ENCODE measurements at places on chromosomes 5 and 9.

GRCh38 chr5:178869577-178869976 lies 9.8 kb downstream of the ZNF354B start:
- DNase-seq: no peak

- DNase-seq: no peak
Observed at GRCh38 chr9:114981063-114981462, 50.7 kb upstream of the TNFSF8 start.

DNA sequence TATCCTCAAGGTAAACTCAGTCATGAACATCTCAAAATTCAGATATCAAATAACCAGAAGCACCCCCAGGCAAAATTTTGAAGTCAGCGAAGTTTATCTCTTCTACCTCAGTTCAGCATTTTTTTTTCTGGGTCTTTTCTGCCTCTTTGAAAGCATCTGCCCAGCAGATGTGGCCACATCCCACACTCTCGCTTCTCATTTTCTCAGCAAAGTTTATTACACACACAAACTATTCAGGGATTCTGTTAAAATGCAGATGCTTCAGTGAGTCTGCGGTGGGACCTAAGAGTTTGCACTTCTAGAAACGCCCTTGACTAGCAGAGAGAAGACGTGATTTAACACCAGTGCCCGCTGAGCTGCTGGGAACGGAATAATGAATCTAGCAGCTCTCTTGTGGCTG lies 19.3 kb downstream of the RASEF start:
- DNase-seq: no peak

GRCh38 chr5:124912638-124913328 lies 166.3 kb upstream of the ZNF608 start:
- no peak for DNase-seq

DNA sequence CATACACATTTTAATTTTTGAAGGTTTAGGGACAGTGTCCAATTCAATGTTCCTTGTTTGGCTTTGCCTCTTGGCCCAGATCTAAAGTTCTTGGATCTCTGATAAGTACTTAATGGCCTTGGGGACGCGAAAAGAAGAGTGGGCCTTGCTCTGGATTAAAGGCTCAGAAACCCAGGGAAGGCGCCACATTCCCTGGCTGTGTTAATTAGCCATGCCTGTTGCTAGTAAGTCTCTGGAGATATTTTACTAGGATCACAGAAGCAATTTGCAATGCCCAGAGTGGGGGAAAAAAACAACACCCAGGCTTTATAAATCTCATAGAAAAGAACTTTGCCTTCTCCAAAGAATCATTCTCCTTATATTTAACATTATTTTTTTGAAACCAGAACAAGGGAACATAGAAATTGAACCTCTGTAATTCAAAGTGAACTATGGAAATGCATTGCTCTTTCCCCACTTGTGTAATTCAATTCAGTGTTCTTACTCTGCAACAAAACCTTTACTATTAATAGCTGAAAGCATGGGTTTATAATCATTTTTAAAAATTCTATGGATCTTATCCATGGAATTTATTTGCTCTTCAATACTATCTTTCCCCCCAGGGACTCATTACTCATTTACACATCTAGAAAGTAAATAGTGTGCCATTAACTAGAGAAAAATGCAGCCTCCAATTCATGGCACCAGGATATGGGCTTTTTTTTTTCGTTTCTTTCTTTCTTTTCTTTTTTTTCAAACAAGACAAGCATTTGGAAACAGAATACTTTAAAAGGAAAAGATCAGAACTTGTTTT lies 172.2 kb upstream of the ANKRD55 start:
- no peak for DNase-seq

DNA sequence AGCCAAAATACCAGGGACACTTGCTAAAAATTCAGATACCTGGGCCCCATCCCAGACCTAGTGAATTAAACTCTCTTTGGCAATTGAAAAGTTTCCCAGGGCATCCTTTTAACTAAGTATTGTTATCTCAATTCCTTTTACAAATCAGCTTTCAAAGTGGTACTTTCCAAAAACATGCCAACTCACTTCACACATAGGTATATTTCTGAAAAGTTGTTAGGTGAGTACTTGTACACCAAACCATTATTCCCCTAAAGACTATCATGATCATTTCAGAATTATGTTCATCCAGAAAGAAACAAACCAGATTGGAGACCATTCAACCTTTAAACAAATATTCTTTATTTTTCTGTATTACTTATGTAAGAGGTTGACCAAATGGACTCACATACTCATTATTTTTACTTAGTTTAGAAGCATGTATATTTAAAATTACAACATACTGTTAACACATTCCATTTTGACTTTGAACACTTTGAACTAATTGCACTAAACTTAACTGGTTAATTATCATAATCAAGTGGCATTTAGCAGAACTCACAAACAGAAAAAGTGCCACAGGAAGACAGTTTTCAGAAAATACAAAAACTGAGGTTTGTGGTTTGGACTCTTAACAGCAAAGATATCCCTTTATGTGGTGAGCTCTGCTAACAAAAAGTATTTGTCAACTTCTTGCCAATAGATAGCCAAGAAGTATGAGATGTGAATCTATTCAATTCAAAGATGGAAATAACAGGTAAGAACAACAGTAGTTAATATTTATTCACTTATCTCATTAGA lies 40.7 kb downstream of the KIAA0825 start:
- DNase-seq: no peak

GRCh38 chr5:42870882-42871418 lies 59.3 kb upstream of the SELENOP start:
- DNase-seq: no peak

GRCh38 chr9:94207781-94208180 lies 51.3 kb upstream of the ZNF169 start:
- no peak for DNase-seq

GRCh38 chr9:16266648-16267276 lies 603.7 kb downstream of the BNC2 start:
- DNase-seq: no peak

- no peak for DNase-seq
Observed at GRCh38 chr5:10479154-10479721, 37.6 kb downstream of the ROPN1L start.

DNA sequence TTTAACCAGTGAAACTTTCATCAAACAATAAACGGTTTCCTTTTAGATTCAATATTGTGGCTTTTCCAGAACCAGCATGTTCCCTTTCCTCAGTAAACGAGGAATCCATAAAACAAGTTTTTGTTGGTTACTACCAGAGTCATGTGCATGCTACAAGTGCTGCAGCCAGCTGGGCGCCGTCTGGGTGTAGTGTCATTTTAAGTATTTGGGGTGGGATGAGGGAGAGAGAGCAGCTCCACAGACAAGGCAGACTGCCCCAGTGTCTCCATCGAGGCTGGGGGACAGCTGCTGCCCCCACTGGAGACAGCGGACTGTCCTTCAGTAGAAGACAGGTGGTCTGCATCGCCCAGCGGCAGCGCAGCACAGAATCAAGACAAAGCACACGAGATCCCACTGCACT lies 17.3 kb downstream of the ARPC5L start:
- no peak for DNase-seq

All from NCI-H510A (cell line).